ENCODE measurements at places on chromosomes 5 and 9.

GRCh38 chr5:93078082-93079038 is 502.7 kb downstream of the NR2F1-AS1 start:
- DNase-seq = no peak

DNA sequence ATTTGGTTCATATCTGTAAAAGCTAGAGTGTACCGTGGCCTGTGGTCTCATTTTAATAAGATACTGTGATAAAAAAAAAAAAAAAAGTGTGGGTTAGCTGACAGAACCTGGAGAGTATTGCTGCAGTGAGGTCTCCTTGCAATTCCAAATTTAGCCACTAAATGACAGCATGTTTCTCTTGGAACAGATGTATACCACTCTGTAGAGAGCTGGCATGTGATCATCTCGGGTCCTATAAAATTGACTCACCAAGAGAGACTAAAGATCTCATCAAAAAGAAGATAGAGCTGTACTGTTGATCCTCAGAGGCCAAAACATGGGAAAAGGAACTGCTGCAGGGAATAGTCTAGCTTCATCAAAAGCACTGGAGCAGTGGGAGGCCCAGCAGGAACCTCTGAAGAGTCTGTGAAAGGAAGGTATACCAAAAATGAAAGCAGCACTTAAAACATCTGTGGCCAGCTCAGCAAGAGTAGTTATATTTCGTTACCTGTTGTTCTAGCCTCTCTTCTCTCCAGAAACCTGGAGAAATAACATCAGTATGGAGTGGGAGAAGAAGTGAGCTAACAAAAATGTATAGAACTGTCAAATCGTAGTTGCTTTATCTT is 826.8 kb downstream of the EFNA5 start:
- DNase-seq = no peak

DNA sequence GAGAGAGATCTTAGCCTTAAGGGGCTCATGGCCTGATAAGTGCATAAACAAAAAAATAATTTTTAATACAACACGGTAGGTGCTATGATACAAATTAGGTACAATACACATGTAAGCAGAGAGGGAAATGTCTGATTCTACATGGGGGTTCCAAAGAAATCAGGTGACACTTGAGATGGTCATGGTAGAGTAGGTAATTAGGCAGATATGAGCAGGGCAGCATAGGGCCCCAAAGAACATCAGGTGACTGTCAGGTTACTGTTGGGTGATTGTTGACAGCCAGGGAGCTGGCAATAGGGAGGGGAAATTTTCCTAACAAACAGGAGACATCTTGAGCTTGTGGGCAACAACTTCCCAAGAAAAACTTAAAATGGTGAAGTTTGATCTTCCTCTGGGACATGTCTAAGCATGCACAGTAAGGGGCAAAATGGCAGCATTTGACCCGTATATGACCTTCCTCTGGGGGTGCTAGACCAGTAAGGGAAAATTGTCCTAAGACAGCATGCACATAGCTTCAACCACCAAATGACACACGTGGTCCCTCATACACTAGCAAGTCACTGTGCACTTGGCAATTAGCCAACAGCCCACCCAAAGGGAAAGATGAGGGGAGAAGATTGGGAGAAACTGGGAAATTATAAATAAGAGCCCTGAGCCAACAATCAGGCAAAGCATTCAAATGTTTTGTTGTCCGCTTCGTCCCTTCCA is 37.3 kb upstream of the TENT4A start:
- DNase-seq = no peak

DNA sequence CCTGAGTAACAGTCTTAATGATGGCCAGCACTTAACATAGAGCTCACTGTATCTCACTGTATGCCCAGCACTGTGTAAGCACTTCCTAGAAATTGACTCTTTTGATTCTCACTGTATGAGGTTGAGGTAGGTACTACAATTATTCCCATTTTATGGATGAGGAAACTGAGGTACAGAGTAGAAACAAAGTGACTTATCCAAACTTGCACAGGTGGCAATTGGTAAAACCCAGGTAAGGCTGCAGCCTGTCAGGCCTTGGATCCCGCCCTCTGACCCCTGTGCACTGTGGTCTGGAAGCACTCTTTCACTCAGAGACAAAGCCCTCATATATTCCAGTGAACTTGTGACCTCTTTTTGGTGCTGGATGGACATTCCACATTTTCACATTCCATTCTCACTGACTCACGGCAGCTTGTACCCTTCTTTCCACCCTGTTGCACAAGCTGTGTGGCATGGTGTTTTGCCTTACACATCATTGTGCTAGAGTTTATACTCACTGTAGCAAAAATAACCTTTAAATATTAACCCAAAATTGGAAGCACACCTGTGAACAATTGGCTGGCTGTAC is 21.7 kb downstream of the ANKRD55 start:
- DNase-seq = no peak

- no peak for DNase-seq
Measured at GRCh38 chr5:135826994-135827671, 7.3 kb upstream of the SLC25A48 start.

- no peak for DNase-seq
Measured at GRCh38 chr9:123525424-123525823, 169.4 kb downstream of the CRB2 start.

- no peak for DNase-seq
Measured at GRCh38 chr9:18441261-18441660, 32.7 kb upstream of the ADAMTSL1 start.

DNA sequence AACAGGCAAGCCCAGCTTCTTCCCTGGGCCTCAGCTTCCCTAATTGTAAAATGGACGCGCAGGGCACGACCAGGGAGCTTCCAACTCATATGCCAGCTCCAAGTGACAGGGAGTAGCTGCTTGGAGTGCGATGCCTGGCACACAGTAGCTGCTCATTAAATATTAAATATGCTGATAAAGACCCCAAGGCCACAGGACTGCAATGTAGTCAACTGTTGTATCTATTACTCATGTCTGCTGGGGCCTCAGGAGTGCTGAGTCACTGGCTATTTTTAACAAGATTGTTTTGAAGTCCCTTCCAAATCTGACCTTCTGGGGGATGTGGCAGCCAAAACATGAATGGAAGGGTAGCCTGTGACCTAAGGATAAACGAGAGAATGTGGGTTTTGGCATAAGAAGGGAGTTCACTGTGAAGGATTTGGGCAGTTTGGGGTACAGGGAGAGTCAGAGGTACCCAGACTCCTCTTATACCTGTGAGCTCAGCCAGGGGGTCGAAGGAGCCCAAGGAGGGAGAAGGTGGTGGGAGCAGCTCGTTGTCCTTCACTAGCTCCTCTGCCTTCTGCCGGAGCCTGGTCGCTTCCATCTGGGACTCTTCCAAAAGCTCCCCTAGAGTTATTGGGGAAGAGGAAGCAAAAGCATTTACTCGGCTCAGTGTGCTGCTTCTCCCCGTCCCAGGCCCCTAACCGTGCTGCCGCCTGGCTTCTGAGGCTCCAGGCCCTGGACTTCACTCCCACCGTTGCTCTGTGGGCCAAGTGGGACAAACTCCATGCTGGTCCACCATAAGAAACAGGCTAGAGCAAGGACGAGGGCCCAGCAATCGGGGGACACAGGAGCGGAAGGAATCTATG is 17.5 kb downstream of the TNIP1 start:
- no peak for DNase-seq

DNA sequence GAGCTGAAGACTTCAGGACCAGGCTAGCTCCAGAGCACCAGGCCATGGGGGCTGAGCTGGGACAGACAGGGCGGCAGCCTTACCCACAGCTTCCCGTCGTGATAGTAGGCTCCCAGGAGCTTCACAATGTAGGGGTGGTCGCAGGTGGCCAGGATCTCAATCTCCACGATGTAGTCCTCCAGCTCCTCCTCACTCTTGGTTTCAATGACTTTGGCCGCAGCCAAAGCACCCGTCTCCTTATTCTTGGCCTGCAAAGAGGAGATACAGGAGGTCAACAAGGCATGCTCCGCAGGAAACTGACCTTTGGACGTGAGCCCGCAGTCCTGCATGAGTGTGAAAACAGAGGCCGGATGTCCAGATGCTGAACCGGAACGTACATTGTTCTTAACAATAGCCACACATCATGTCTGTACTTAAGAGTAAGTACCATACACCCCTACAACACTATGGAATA is 31.5 kb downstream of the STK10 start:
- no peak for DNase-seq

DNA sequence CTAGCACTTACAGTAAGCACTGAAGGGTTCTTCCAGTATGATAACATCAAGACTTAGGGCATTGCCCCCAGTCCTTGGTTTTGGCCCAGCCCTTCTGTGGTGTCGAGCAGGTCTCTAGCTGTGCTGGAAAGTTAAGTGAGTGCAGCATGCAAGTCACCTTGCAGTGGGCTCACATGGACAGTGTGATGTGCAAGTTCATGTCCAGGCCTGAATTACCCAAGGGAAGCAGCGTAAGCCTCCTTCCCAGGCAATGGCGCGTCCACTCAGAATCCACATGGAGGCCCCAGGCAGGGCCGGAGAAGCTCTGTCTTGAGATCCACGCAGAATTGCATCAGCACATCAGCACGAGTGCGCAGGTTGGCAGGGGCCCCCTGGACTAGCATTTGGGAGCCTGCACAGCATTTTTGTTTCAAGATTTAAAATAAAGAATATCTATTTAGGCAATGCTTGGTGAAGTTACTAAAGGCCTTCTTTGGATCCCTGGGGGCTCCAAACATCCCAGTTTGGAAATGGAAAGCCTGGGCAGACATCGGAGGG is 108.4 kb upstream of the ALDH1B1 start:
- no peak for DNase-seq

- no peak for DNase-seq
Measured at GRCh38 chr5:123208668-123209501, 119.8 kb downstream of the PRDM6 start.

- no peak for DNase-seq
Measured at GRCh38 chr5:180555168-180555921, 36.0 kb downstream of the SCGB3A1 start.

DNA sequence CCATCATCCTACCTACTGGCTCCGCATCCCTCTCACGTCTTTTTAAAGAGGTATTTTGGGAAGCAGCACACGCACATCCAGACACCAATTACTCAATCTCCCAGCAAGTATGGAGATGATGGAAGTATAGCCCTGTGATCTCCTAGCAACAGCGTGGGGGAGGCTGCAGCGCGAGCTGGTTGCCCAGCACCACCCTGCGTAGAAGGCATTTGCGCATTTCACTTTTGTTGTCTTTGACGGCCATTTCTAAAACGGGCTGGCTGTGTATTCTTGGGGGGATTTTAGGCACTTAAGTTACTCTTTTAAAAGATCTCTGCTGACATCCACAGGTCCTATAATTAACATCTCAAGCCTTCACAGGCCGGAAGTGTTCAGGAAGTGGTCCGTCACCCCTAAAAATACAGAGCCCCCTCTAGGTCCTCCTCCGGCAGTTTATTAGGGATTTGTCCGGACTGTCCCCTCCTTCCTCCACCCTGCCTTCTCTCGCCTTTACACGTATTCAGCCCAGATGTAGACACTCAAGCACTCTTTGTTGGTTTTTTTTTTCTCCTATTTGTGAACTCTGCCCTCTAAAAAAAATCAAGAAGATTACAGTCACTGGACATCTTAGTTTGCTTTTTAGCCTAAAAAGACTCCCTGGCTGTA is 371.4 kb downstream of the NTRK2 start:
- no peak for DNase-seq

DNA sequence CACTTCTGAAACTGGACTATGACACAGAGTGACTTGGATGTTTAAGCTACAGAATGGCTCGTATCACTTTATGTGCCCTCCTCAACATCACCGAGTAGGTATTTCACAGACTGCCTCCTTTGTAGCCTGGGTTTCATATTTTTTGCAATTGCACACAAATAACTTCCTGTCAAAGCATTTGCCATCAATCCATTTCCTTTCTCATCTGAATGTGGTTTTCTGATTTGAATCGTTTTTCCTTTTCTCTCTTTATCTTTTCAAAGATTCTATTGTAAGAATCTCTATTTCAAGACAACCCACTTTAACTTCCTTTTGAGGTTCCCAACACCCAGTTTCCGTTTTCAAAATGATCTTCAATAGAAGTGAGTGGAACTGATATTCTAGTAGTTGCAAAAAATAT is 563.8 kb upstream of the ARRDC3 start:
- no peak for DNase-seq

- no peak for DNase-seq
Measured at GRCh38 chr5:74360535-74361210, 279.9 kb downstream of the ENC1 start.

- DNase-seq = no peak
Measured at GRCh38 chr5:132228241-132229035, 785 bp upstream of the P4HA2 start.

- no peak for DNase-seq
Measured at GRCh38 chr5:57598097-57598496, 115.5 kb upstream of the ACTBL2 start.

DNA sequence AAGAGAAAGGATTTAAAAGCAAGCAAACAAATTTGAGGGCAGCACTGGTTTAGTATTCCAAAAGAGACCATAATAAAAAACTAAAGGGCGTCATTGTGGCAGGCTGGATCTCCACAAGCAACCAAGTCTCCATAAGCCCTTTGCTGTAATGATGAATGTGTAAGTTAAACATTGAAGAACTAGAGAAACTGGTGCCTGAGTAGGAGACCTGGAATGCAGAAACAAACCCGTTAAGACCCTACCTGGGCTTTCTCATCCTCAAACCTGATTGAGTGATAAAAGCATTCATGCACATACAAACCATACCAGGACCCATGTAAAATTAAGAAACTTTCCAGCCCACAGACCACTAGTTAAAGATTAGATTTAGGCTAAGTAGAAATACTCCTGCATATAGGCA is 1.9 kb upstream of the SCGB3A2 start:
- no peak for DNase-seq

DNA sequence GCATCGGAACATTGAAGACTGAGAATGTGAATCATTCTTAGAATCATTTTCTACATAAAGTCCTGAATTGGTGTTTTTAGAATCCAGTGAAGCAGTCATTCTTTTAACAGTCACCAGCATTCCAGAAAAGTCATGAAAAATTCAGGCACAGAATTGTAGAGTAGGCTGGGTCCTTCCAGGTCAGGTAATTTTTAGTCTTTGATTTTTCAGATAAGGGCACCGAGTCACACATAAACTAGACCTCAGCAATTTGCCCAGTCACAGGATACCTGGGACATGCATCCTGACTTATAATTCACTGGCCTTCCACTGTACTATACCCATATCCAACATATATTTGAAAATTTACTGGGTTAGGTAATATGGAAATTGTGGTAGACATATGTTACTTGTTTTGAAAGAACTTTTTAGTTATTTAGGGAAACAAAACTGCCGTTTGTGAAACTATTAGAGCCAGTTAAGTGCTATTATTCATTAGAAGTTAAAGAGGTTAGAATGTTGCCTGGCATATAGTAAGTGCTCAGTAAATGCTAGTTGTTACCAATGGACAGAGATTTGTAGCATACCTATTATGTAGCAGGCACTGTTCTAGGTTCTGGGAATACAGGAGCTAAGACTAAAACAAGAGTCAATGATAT is 10.9 kb downstream of the MAN2A1 start:
- DNase-seq = no peak

- DNase-seq = no peak
Measured at GRCh38 chr5:53416144-53416738, 64.2 kb upstream of the FST start.

All from D721Med (cell line).